Stimulated activated CD4-positive, alpha-beta T cell treated with anti-CD3 and anti-CD28 coated beads, Interleukin-12 subunit alpha, Interleukin-12 subunit beta, amount 100 ng/mL, for 48 hours (primary cell): ENCODE measurements at places on chromosomes 1 and 21.

DNA sequence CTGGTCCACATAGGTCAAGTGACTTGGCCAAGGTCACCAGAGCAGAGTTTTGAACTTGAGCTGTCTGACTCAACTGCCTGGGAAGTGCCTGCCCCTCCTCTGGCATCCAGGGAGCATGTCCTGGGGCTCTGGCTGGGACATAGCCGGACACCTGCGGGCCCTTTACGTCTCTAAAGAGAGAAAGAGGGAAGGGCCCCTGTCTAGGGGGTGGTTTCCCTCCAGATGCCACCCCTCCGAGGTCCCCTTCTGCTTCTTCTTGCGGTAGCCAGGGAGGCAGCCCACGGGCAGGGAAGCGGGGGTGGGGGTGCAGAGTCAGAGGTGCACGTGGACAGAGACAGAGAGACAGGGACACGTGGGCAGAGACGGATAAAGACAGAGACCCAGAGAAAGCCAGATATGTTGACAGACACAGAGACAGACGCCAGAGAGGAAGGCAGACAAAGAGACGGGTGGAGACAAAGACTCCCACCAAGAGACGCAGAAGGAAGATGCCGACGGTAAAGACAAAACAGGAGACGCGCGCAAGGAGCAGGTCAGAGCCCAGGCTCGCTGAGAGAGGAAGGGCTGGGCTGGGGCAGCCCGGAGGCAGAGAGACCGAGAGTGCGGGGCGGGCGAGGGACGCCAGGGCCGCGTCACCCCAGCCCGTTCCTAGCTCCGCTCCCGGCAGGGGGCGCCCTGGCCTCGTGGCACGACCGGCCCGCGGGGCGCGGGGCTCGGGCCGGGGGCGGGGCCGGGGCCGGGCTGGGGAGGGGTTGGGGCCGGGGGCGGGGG, 458 bp upstream of the ALPL start:
- peak; percentile 23 for DNase-seq

DNA sequence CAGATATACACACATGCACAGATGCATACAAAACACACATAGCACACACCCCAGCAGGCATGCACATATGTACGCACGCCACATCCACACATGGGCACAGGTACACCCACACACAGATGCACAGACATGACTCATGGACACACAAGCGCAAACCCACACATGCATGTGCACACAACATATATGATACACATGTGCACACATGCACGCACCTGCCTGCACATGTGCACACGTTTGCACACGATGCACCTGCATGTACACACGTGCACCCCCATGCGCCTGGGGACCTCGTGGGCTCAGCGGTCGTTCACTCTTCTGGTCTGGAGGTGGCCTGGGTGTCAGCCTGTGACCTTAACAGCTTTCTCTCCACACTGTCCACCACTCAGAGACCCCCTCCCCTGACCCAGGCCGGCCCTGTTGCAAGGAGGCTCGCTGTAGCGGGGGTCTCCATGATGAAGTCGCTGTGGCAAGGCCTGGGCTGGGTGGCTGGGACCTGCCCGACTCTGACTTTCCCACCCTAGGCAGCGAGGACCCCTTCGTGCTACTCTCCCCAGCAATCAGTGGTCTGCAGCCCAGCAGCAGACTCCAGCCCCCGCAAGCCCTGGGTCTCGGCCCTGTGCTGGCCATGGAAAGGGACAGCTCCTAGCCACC, 92.1 kb upstream of the TTC34 start:
- DNase-seq, result no peak

DNA sequence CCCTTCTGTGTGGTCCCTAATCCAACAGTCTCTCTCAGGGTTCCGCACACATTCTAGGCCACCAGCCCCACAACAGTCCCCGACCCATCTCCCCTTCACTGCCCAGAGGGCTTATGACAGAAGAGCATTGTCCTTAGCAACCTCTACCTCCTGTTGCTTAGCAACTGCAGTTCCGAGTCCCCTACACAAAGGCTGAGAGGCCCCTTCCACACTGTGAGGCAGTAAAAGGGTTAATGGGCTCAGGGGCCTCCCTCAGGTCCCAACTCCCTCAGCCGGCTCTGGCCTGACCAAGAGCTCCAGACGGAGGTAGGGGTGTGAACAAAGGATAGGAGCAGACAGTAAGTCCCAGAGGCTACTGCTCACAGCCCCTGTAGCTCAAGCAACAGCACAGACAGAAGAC, 4.3 kb downstream of the IGSF9 start:
- DNase-seq, result no peak

DNA sequence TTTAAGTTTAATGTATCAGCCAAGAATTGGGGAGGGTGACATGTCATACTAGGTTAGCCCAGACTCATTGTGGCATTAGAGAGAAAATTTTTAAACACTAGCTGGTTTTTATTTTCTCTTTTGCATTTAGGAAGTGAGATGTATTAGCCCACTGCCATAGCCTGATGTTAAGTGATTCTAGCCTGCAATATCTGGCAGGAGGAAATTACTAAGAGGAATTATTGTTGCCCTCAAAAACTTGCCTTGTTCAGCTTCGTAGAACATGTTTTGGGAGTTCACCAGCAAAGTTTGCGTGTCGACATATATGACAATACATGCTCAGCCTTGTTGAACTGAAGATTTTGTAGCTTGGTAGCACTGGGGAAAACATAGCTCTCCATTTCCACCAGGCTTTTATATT, 12.5 kb downstream of the ADAM30 start:
- no peak for DNase-seq

GRCh38 chr21:37166733-37167132, 93.7 kb downstream of the TTC3 start:
- DNase-seq, result no peak

DNA sequence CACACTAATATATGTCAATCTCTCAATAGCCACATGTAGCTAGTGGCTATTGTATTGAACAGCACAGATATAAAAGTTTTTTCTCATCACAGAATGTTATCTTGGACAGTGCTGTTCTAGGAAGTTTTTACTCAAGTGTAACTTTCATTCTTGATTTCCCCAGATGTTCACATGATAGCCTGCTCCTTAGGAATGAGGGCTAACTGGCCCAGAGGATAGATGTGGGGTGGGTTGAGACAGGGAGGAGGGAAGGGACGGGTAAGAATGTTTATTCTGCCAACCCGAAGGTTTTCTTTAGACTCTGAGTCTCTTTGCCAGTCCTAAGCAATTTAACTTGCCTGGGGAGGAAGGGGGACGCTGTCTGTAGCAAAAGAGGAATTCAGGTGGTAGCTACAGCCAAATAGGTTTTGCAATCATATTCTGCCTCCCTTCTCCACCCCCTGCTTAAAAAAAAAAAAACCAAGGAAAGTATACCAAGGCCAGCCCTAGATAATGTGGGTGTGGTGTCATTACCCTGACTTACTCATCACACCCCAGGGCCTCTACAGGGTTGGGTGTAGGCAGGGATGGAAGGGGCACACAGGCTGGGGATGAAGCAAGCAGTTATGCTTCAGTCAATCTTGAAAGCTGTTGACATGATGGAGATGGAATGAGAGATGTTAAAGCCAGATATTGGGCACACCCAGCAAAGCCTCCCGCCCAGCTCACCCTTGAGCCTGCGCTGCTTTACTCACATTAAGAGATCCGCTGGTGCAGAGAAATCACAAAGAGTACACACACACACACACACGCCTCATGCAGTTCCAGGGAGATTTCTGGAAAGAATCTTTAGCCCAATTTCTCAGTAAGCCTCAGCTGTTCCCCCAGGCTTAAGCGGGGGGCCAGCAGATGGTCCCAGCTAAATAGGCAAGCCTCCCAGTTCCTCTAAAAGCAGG, 59.9 kb downstream of the PLXNA2 start:
- no peak for DNase-seq
